ENCODE measurements at places on chromosomes 16 and 17.

DNA sequence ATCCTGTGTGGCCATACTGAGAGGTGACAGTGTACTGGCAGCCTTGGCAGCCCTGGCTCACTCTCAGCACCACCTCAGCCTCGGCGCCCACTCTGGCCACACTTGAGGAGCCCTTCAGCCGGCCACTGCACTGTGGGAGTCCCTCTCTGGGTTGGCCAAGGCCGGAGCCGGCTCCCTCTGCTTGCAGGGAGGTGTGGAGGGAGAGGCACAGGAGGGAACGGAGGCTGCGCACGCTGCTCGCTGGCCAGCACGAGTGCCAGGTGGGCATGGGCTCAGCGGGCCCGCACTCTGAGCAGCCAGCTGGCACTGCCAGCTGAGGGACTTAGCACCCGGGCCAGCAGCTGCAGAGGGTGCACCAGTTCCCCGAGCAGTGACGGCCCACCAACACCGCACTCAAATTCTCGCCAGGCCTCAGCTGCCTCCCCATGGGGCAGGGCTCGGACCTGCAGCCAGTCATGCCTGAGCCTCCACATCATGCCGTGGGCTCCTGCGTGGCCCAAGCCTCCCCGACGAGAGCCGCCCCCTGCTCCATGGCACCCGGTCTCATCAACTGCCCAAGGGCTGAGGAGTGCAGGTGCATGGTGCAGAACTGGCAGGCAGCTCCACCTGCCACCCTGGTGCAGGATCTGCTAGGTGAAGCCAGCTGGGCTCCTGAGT, 184.4 kb upstream of the TOX3 start:
- no peak for DNase-seq

DNA sequence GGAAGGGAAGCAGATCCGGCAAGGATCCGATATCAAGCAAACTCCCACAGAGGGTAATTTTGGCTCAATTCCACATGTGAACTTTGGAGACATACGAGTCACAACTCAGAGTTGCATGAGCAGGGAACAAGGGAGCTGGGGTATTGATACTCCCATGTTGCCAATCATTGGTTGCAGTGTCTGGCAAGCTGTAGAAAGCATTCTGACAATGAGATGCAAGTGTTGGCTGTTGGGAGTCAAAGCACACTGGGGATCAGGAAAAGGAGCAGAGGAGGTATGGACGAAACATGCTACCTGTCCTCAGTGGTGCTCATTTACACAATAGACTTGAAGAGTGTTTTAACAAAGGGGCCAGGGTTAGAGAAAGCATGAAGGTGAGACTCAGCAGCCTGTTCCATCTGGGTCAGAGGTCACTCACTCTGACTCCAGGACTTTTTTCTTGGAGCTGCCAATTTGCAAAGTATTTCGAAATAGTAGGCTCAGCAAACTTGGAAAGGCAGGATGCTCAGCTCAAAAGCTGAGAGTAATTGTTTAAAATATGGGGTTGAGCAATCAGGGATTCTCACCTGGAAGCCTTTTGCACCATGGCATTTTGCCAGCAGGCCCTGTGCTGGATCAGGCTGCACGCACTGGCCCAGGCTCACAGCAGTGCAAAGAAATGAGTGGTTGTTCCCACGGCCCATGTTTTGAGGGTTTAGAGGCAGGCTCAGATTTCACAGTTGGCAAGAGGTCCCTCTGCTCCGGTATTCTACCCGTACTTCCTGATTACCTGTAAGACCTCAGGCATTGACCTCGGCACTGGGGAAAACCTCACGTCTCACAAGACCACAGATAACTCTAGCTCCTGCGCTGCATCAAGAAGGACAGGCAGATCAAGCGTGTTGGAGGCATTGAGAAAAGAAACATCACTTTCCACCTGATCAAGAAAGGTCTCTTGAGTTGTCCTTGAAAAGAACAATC, 17.6 kb upstream of the NKD1 start:
- no peak for DNase-seq

DNA sequence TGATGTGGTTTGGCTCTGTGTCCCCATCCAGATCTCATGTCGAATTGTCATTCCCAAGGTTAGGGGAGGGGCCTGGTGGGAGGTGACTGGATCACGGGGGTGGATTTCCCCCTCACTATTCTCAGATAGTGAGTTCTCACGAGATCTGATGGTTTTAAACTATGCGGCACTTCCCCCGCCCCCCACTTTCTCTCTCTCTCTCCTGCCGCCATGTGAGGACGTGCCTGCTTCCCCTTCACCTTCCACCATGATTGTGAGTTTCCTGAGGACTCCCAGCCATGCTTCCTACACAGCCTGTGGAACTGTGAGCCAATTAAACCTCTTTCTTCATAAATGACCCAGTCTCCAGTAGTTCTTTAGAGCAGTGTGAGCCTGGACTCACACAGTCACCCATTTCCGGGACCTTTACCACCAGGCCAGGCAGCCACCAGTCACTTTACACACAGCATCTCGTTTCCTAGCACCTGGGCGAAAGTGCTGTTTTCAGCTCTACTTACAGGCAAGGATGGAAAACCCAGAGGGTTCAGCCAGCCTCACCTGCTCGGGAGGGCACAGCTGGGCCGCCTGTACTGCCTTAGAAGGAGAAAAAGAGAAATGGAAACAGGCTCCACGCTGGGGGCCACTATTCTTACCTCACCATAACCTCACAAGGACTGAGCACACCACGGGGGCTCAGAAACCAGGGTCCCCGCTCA, 13.8 kb upstream of the ZC3H18 start:
- no peak for DNase-seq

GRCh38 chr17:65219707-65220106, 82.5 kb downstream of the RGS9 start:
- no peak for DNase-seq

GRCh38 chr16:5615868-5616642, 518.5 kb upstream of the EEF2KMT start:
- DNase-seq, result peak; percentile 92

DNA sequence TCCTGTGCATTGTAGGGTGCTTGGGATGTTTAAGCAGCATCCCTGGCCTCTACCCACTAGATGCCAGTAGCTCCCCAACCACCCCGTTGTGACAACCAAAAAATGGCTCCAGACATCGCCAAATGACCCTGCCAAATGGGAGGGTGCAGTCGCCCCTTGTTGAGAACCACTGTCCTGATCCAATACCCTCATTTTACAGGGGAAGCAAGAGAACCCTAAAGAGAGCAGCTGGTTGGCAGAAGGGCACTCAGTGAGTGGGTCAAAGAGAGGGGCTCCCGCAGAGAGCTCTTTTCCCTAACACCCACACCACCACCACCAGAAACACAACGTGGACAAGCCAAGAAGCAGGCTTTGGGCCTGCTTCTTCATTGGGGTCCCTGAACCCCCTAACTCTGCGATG, 18.4 kb downstream of the TEKT5 start:
- no peak for DNase-seq

DNA sequence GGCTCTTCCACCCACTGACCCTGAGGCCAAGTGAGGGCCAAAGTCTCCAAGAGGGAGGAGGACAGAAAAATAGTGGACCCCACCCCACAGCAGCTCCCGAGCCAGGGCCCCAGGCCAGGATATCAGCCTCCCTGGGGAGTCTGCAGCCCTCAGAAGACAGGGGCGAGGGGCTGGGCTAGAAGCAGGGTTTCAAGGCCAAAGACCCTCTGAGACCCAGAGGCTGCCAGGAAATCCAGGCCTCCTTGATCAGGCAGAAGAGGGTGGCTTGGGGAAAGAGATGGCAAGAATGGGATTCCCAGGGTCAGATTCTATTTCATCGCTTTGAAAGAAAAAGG, 156.1 kb downstream of the ZNF423 start:
- DNase-seq, result no peak

DNA sequence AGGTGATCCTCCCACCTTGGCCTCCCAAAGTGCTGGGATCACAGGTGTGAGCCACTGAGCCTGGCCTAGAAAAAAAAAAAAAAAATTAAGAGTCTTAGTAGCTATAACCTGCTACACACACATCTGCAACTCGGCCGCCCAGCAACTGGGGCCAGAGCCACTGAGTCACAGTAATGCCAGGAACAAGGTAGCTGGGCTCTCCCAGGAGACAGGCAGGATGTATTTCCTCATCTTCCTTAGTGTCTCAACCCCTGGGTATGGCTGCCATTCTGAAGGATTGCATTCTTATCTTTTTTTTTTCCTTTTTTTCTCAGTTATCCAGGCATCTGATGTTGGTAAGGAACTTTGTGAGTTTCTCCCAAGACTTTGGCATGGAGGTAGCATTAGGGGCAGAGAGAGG, 7.1 kb upstream of the PSMD3 start:
- DNase-seq, result no peak

- DNase-seq, result no peak
Measured at GRCh38 chr16:53085369-53085843, 30.6 kb downstream of the CHD9 start.

DNA sequence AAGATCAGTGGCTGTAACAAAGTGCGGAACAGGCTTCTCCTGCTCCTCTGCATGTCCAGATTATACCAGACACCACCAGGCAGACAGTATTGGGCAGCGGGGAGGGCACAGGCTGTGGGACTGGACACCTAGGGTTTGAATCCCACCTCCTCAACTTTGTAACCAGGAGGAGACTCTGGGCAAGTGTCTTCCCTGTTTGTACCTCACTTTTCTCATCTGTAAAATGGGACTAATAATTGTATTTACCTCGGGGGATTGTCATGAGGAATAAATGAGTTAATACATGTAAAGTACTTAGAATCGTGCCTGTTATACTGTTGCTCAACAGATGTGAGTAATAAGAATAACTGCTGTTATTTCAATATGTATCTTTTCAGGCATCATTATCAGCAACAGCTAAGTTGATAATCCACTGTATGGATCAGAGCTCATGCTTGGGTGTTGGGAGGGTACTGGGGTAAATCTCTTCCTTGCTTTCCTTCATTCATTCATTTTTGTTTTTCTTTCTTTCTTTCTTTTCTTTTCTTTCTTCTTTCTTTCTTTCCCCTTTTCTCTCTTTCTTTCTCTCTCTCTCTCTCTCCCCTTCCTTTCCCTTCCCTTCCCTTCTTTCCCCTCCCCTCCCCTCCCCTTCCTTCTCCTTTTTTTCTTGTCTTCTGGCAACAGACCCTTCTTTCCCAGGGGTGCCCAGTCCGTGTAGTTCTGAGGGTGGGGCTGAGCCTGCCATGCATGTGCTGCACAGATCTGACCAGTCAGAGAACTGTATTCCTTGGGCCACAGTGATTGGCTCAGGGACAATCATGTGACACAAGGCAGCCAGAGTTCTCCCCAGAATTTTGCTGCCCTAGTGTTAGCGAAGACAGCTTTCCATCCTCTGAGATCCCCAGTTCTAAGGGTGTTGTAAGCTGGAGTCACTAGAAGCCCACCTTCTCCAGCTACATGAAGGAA, 25.3 kb upstream of the BRD7 start:
- DNase-seq, result no peak

DNA sequence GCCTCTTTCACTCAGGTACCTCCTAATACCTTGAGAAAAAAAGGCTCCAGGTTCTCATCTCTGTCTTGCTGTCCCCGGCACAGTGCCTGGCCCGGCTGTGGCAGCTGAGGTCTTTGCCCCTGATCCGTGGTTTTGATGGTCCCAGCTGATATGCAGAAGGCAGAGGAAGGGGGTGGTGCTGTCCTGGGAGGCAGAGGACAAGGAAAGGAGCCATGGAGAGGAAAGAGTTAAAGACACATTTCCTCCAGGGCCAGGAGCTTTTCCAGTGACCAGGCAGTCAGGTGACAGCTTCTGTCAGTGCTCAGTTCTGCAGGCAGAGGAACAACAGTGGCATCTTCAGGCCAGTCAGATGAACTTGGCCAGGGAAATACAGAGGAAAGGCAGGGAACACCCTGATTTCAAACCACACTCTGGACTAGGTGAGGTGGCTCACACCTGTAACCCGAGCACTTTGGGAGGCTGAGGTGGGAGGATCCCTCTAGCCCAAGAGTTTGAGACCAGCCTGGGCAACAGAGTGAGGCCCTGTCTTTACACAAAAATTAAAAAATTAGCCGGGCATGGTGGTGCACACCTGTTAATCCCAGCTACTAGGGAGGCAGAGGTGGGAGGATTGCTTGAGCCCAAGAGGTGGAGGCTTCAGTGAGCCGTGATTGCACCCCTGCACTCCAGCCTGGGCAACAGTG, 3.3 kb upstream of the COG1 start:
- peak; percentile 67 for DNase-seq

DNA sequence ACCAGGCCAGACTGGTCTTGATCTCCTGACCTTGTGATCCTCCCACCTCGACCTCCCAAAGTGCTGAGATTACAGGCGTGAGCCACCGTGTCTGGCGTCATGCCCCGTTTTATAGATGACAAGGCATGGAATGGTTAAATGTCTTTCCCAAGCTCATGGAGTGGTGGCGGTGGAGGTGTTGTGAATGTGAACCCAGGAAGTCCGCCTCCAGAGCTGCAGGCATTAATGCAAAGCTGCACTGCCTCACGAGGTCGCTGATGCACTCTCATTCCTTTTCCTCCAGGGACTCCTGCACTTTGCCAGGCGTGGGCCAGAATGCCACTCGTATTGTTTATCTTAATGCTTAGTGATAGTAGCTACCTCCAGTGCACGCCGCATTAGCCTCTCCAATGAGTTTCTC, 149.6 kb downstream of the WWOX start:
- peak; percentile 73 for DNase-seq

DNA sequence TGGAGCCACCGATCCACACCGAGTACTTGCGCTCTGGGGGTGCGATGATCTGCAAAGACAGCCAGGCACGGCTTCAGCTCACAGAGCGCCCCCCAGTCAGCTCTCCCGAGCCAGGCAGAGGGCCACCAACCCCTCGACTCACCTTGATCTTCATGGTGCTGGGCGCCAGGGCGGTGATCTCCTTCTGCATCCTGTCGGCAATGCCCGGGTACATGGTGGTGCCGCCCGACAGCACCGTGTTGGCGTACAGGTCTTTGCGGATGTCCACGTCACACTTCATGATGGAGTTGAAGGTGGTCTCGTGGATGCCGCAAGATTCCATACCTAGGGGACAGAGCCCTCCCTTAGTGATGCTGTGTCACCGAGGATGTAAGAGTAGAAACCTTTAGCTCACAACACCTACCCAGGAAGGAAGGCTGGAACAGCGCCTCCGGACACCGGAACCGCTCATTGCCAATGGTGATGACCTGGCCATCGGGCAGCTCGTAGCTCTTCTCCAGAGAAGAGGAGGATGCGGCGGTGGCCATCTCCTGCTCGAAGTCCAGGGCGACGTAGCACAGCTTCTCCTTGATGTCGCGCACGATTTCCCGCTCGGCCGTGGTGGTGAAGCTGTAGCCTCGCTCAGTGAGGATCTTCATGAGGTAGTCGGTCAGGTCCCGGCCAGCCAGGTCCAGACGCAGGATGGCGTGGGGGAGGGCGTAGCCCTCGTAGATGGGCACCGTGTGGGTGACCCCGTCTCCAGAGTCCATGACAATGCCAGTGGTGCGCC, 1.6 kb downstream of the ACTG1 start:
- no peak for DNase-seq

Data from neural progenitor cell (in vitro differentiated cells).